Gastrocnemius medialis (tissue), 4 donors: ENCODE measurements at places on chromosomes 16 and 17. TPM values are rescaled to one million over a fixed set of nuclear protein-coding genes. Genes with fewer than 3 reads are reported as not detected.

GRCh38 chr17:8583954-8584353 is 46.6 kb downstream of the MYH10 start:
- no peaks in the 10 kb centered on the region for H3K36me3 ChIP-seq
- H3K4me3 ChIP-seq: no peak overlapping the region
- DNase-seq: no peak
- H3K4me1 ChIP-seq: no peaks in the 10 kb centered on the region
- no peaks in the 10 kb centered on the region for H3K27me3 ChIP-seq

DNA sequence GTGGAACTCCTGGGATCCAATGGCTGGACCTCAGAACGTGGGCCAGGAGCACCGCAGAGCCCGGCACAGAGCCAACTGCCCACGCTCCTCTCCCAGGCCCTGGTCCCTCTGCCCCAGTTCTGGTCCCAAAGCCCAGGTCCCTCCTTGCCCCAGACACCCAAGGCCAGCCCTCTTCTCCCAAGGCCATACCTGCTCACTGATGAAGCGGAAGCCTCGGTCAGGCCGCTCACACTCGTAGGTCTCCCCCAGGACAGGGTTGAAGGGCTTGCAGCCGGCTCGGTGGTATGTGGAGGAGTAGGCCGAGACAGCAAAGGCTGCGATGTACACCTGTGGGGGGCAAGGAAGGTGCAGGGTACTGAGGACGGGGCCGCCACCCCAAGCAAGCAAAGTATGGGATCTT is 8.5 kb downstream of the OSBPL7 start:
- H3K4me3 ChIP-seq: no peak overlapping the region
- no peaks in the 10 kb centered on the region for H3K27me3 ChIP-seq
- peaks cover 45% of the 10 kb centered on the region for H3K36me3 ChIP-seq
- DNase-seq: no peak
- peaks cover 16% of the 10 kb centered on the region for H3K4me1 ChIP-seq

GRCh38 chr17:63623786-63624530 is 1.7 kb downstream of the MAP3K3 start:
- H3K27me3 ChIP-seq: no peaks in the 10 kb centered on the region
- H3K36me3 ChIP-seq: no peaks in the 10 kb centered on the region
- H3K27ac ChIP-seq: peak overlapping the region; percentile 90

GRCh38 chr17:5784791-5785190 is 200.5 kb upstream of the NLRP1 start:
- H3K36me3 ChIP-seq: no peaks in the 10 kb centered on the region
- no peaks in the 10 kb centered on the region for H3K4me1 ChIP-seq

GRCh38 chr17:28405632-28406472 is at the start of gene SLC46A1:
TSS of gene SLC46A1 (minus strand) at chr17:28406212. CDS start at chr17:28406114, 98 bp downstream.
- no peaks in the 10 kb centered on the region for H3K27me3 ChIP-seq
- peaks cover 8% of the 10 kb centered on the region for H3K4me1 ChIP-seq
- H3K4me3 ChIP-seq: peak within 1 kb of the TSS; percentile 83
- no peak for DNase-seq
- H3K27ac ChIP-seq: peak within 1 kb of the TSS; percentile 29
- H3K36me3 ChIP-seq: peaks cover 12% of the 10 kb centered on the region

DNA sequence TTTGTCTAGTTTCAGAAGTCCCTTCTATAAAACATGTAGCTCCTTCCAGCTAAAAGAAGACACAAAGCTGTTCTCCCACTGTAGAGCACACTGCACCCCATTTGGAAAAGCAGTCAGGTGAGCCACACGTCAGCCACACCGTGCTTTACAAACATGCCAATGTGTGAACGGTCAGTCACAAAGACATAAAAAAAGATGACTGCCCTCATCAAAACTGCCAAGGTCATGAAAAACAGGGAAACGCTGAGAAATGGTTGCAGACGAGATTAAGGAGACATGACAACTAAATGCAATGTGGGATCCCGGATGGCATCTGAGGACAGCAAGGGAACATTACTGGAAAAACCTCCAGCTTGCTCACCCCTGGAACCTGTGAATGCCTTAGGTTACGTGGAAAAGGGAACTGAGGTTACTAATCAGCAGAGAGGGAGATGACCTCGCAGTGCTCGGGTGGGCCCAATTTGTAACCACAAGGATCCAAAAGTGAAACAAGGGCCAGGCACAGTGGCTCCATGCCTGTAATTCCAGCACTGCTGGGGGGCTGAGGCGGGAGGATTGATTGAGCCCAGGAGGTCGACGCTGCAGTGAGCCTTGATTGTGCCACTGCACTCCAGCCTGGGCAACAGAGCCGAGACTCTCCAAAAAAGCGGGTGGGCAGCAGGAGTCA is 8.1 kb downstream of the ANKRD11 start:
- H3K4me1 ChIP-seq: peaks cover 89% of the 10 kb centered on the region
- no peaks in the 10 kb centered on the region for H3K27me3 ChIP-seq
- H3K4me3 ChIP-seq: no peak overlapping the region
- no peaks in the 10 kb centered on the region for H3K36me3 ChIP-seq

GRCh38 chr17:18327093-18327492 is 12.0 kb downstream of the SMCR8 start:
- H3K4me3 ChIP-seq: no peak overlapping the region
- no peaks in the 10 kb centered on the region for H3K36me3 ChIP-seq
- H3K27ac ChIP-seq: no peak overlapping the region
- no peaks in the 10 kb centered on the region for H3K27me3 ChIP-seq
- no peaks in the 10 kb centered on the region for H3K4me1 ChIP-seq

- DNase-seq: no peak
- H3K4me1 ChIP-seq: no peaks in the 10 kb centered on the region
- H3K27ac ChIP-seq: no peak overlapping the region
- no peaks in the 10 kb centered on the region for H3K36me3 ChIP-seq
- no peaks in the 10 kb centered on the region for H3K27me3 ChIP-seq
These were observed 258.6 kb downstream of the PMP22 start for GRCh38 chr17:15006421-15007128.

DNA sequence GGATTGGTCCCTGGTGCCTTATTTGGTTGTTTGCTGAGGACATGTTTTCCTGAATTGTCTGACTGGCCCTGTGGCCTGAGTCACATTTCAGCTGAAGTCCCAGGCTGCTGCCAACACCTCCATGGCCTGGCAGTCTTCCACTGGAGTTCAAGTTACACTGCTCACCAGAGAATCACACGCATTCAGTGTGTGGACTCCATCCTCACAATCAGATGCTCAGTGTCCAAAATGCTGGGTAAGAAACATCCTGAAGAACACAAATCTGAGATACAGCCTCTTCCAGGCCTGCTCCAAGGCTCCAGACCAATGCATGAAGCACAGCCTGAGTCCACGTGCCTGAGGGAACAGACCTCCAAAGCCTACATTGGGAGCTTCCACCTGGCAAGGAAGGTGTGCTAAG is 19.2 kb downstream of the CD300LB start:
- no peak overlapping the region for H3K4me3 ChIP-seq
- no peaks in the 10 kb centered on the region for H3K36me3 ChIP-seq
- H3K27ac ChIP-seq: peak overlapping the region; percentile 80
- peaks cover 13% of the 10 kb centered on the region for H3K4me1 ChIP-seq
- no peaks in the 10 kb centered on the region for H3K27me3 ChIP-seq

GRCh38 chr17:82086941-82087906 is 10.8 kb downstream of the FASN start:
- H3K27me3 ChIP-seq: no peaks in the 10 kb centered on the region
- H3K4me1 ChIP-seq: no peaks in the 10 kb centered on the region
- no peak for DNase-seq
- H3K36me3 ChIP-seq: peaks cover 98% of the 10 kb centered on the region
- no peak overlapping the region for H3K4me3 ChIP-seq
- H3K27ac ChIP-seq: no peak overlapping the region

GRCh38 chr16:23494188-23494587 is 16.1 kb downstream of the GGA2 start:
- no peak overlapping the region for H3K4me3 ChIP-seq
- H3K4me1 ChIP-seq: no peaks in the 10 kb centered on the region
- no peak for DNase-seq
- H3K27me3 ChIP-seq: no peaks in the 10 kb centered on the region

GRCh38 chr17:78356101-78356713 is 3.7 kb downstream of the SOCS3 start:
- peaks cover 45% of the 10 kb centered on the region for H3K4me1 ChIP-seq
- no peaks in the 10 kb centered on the region for H3K27me3 ChIP-seq
- H3K36me3 ChIP-seq: no peaks in the 10 kb centered on the region
- peak overlapping the region; percentile 94 for H3K27ac ChIP-seq

- peak overlapping the region; percentile 35 for H3K4me3 ChIP-seq
- peaks cover 46% of the 10 kb centered on the region for H3K4me1 ChIP-seq
- no peaks in the 10 kb centered on the region for H3K36me3 ChIP-seq
- H3K27ac ChIP-seq: peak overlapping the region; percentile 70
- DNase-seq: no peak
- no peaks in the 10 kb centered on the region for H3K27me3 ChIP-seq
These were observed 20.6 kb downstream of the CYB5B start for GRCh38 chr16:69444873-69445517.

- no peaks in the 10 kb centered on the region for H3K36me3 ChIP-seq
- H3K27me3 ChIP-seq: peaks cover 3% of the 10 kb centered on the region
- H3K27ac ChIP-seq: no peak overlapping the region
- no peak overlapping the region for H3K4me3 ChIP-seq
- no peaks in the 10 kb centered on the region for H3K4me1 ChIP-seq
These were observed 31.5 kb upstream of the TNRC6C start for GRCh38 chr17:77926981-77927380.

DNA sequence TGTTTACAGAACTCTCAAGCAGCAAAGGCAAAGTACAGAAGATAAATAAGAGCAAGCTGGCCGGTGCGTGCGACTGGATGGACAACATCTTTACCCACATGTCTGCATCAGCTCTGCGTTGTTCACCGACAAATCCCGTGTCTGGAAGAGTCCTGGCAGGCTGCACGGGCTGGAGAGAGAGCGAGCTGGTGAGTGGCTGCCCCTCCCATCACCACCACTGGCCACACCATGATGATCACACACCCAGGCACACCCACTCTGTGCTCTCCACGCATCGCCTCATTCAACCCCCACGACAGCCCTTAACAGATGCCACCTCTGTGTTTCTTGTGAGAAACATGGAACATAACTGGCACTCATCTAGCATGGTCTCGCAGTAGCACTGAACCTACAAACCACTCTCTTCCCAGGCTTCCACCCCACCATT is 59.2 kb downstream of the ANKRD11 start:
- H3K36me3 ChIP-seq: no peaks in the 10 kb centered on the region
- no peak for DNase-seq
- H3K4me3 ChIP-seq: no peak overlapping the region

DNA sequence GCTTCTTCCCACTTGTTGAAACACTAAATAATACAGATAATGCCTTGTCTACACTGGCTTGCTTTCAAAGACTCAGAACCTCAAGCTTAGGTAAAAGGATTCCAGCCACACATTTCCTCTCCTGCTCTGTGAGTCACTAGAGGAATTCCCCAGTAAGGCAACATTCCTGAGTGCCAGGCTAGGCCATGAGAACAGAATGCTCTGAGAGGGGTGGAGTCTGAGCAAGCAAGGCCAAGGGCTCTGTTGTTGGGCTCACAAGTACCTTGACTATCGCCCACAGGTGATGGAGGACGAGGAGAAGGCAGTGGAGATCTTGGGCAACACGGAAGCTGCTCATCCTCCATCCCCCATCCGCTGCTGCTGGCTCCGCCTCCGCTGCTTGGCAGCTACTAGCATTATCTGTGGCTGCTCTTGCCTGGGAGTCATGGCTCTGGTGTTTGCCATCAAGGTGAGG is 6.7 kb upstream of the PHKG2 start:
- DNase-seq: no peak
- no peaks in the 10 kb centered on the region for H3K27me3 ChIP-seq
- peaks cover 12% of the 10 kb centered on the region for H3K4me1 ChIP-seq
- peaks cover 46% of the 10 kb centered on the region for H3K36me3 ChIP-seq

The OSBPL7 gene
- 4.6 TPM for total RNA-seq

The NUDT16L1 gene
- 9.5 TPM for total RNA-seq

The WDR81 gene
- 22.3 TPM for total RNA-seq

The AOC3 gene
- 5.5 TPM for total RNA-seq
